ENCODE measurements at places on chromosomes 13 and 19.

DNA sequence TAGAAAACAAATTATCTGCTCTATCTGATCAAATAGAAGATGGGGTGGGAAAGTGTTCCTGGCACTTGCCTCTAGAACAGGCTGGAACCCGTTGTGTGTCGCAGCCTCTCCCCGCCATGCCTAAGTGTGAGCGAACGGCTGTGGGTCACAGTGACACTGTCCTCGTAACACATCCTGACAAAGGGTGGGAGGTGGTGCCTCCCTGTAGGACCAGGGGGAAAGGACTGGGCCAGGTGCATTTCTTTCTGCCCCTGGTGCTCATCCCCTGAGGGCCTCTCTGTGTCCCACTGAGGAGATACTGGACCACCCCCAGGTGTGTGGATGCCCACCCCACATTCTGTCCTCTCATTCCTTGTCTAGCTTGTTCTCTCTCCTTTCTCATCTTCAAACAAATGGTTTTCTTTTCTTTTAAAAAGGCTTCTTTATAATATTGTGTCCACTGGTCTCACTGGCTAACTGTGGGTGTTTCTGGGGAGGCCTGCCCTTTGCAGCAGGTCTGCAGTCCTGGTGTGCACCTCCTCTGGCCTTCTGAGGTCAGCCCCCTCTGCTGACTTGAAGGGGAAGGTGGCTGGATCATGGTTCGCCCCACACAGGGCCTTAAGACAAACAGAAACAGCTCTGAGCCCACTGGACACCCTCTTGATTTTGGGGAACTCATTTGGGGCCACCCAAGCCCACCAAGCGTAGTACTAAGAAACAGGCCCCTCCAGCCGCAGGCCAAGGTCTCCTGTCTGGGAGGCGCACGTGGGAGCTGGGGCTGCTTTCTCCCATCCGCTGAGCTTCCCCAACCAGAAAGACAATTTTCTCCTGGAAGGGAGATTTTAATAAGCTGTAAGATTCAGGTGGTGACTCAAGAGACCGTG lies 152.5 kb upstream of the SOX1 start:
- no peak for DNase-seq

DNA sequence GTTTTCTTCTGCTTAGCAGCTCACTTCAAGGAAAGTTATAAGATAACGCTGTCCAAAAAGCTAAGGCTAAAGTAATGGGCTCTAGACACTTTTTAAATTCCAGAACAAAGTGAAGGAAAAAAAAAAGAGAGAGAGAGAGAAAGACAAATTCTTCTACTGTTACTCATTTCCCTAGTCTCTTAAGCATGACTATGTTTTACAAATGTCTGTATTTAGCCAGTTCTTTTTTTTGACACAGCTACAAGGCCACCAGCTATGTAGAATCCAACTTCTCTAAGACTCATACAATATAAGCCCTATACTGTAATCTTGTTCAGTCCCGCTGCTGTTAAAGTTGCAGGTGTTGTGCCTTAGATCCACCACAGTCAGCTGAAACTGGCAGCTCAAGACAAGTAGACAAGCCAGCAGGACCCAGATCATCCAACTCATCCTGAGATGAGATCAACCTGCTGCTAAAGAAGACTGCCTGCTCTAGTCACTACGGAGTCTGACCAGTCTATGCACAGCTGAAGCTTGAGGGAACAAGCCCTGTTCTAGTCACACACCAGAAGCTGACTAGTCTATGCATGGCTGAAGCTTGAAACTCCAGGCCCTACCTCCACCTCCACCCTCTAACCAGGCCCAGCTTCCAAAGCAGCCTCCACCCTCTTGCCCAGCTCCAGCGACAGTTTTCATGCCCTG lies 10.3 kb upstream of the ZNF83 start:
- DNase-seq: no peak

DNA sequence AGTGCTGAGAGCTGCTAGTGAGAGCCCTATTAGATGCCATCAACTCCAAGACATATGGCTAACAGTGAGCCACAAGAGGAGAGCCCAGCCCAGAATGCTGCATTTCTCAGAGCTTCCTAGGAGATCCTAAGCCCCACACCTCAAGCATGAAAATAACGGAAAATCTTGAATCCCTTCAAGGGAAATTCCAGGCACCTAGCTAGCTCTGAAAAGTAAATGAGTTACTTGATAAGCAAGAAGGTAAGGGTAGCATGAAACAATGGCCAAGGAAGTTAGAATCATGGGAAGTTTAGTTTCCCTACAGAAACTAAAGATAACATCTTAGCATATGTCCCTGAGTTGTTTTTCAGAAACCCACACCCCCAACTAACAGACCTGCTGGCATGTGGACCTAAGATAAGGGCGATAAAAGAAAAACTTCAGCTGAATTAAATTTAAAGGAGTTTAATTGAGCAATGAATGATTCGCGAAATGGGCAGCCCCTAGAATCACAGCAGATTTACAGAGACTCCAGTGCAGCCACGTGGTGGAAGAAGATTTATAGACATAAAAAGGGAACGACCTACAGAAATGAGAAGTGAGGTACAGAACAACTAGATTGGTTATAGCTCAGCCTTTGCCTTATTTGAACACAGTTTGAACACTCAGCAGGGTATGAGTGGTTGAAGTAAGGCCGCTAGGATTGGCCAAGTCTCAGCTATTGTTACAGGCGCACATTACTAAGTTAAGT lies 301.3 kb upstream of the DACH1 start:
- DNase-seq: no peak

DNA sequence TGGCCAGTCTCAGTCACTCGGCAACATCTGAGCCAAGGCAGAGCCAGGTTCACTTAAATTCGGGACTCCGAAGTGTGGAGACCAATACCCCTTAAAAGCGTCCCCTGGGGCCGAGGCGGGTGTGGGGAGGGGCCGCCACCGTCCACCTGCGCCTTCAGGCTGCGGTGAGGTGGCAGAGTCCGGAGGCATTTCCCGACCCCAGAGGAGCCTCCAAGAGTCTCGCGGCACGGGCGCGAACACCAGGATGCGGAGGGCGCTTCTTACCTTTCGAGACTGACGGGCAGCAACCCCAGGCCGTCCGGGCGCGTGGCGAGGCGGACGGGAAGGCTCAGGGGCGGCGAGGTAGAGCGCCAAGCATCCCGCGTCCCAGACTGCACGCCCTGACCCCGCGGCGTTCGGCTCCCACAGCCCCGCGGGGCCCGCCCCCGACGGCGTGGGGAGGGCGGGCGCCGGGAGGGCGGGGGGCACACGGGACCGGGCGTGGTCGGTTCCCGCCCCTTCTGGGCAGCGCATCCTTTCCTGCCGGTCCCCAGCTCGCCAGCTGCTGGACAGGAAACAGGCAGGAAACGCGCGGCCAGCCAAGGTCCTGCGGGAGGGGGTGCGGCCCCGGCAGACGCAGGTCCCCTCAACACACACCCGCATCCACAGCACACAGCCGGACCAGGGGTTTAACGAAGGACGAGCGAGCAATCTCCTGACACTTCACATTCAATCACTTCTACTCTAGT lies at the start of gene THSD1:
THSD1 (minus strand) TSS at position 406 of the 728 bp plus-strand sequence. CDS start 3,572 bp downstream, outside the sequence.
- no peak for DNase-seq

DNA sequence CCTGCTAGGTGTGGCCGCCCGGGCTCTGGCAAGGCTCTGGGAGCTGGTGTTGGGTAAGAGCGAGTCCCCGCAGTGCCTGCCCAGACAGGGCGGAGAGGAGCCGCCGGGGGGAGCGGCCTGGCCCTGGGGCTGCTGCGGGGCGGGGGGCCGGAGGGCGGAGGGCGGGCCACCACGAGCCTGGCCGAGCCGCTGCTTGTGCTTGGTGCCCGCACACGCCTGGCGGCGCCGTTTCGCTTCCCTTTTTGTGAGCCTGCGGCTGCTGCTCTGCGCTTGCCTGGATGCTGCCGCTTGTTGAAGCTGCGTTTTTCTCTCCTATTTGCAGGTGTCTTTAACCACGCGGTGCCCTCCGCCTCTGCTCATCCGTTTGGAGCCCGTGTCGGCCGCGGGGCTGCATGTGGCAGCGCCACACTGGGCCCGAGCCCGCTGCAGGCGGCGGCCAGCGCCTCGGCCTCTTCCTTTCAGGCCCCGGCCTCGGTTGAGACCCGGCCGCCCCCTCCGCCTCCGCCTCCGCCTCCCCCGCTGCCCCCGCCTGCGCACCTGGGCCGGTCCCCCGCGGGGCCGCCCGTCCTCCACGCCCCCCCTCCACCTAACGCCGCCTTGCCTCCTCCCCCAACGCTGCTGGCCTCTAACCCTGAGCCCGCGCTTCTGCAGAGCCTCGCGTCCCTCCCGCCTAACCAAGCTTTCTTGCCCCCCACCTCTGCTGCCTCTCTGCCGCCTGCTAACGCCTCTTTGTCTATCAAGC lies 8.5 kb downstream of the PLEKHJ1 start:
- no peak for DNase-seq

- DNase-seq: no peak
Measured at GRCh38 chr13:88107570-88107969, 436.4 kb downstream of the SLITRK5 start.

DNA sequence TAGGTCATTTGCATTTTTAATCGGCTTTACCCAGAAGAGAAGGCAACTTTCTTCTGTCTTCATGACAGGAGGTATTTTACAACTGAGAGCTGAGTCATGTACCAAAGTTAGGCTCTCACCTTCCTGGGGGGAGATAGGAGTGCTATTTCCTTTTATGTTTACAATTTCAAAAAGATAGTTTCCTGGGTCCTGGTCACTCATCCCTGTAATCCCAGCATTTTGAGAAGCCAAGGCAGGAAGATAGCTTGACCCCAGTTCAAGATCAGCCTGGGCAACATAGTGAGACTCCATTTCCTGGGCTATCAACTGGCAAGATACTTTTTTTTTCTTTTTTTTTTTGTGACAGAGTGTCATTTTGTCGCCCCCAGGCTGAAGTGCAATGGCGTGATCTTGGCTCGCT lies 7.6 kb downstream of the LYPD3 start:
- DNase-seq: no peak

DNA sequence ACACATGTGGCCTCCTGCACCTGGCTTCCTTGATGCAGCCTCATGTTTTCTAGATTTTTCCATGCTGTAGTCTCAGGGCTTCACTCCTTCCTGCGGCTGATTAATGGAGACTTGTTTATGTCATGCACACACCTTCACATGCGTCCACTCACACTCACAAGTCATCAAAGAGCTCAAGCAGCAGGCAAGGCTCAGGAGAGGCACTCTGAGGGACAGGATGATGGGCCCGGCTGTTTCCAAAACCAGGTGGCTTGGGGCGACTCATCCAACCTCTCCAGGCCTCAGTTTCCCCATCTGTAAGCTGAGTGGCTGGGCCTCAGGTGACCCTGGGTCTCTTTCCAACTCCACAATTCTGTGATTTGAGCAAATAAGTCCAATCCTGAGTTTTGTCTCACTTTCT lies 36.9 kb downstream of the RASA3 start:
- no peak for DNase-seq

- no peak for DNase-seq
Measured at GRCh38 chr13:106275446-106276032, 259.9 kb downstream of the EFNB2 start.

DNA sequence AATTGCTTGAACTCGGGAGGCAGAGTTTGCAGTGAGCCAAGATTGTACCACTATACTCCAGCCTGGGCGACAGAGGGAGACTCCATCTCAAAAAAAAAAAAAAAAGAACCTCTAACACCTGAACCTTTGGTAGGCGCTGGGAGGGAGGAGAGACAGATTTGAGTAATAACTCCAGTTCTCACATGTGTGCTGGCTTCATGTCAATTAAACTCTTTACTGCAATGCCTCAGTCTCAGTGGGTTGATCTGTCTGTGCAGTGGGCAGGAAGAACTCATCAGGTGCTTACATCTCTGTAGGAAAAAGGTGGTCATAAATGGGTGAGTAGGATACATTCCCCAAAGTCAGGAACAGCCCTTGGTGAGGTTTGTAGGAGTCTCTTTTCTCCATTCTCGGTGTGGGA lies 85.1 kb upstream of the ABCC4 start:
- DNase-seq: no peak

DNA sequence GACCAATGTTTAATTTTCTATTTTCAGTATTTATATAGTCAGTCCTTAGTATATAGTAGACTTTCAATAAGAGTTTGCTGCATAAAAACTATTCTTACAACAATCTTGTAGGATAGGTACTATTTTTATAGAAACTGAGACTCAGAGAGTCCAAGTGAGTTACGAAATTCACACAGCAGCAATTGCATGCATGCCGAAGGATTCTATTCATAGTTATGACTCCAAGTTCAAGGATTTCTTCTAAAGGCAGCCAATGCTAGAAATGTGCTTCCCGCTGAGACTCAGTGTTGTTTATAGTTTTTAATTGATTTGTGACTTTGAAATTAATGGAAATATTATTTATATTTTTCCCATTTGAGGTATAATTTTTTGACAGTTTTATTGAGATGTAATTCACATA lies 62.7 kb upstream of the CSNK1A1L start:
- no peak for DNase-seq
